ENCODE measurements at places on chromosomes 7 and 10.

DNA sequence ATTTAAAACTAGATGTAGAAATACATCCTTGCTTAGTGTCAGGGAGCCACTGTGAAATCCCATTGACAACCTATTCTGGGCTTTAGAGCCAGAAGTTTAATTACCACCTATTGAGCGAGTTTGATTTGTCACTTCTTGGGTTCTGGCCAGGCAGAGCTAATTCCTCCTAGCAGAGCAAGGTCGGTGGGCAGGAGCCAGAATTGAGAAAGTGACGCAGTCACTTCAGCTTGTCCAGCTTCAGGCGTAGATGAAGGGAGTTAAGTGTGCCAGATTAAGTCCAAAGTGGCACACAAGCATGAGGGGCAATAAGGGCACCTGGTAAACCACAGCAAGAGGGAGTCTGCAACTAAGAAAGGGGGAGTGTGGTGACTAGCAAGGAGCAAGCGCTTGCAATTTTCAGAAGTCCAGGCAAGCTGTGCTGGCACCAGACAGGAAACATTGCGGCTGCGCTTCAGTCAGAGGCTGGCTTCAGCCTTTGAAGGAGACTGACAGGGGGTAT, 119.4 kb downstream of the ST7 start:
- no peak for DNase-seq

- no peak for DNase-seq
These were observed 4.8 kb downstream of the BAMBI start for GRCh38 chr10:28681928-28682750.

DNA sequence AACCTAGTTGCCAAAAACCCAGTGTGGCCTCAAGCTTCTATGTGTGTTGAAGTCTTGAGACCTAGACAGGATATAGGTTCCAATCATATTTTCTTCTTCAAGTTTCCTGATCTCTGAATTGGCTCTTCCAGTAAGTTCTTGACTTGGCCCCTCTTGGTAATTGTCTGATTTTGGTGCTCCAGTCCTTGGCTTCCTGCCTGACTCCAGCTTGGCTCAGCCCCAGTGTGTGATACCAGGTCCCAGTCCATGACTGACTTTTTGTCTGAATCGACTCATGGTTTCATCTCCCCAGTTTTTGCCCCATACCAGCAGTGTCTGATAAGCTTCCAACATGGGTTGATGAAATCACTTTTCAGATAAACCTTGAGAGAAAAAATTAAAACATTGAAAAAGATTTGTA, 72.3 kb downstream of the FAS start:
- DNase-seq, result no peak

DNA sequence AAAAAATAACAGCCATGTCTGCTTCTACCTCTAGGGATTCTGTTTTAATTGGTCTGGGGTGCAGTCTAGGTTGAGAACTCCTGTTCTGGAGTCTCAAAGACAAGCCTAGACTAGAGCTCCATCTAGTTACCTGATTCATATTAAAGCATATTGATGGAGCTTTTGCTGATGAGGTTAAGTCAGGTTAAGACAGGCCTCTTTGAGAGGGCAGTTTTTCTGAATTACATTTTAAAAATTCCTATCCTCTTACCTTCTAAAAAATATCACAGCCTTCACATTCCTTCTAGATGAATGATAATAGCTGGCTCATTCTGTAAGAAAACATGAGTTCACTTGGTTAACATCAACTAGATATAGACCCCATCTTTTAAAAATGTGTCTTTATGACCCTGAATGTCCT, 28.9 kb downstream of the MGAM start:
- no peak for DNase-seq

- DNase-seq, result peak; percentile 28
These were observed 152.7 kb downstream of the SKIDA1 start for GRCh38 chr10:21372651-21373410.

GRCh38 chr10:73874267-73875138, at the start of gene CAMK2G:
Gene CAMK2G (minus strand): TSS chr10:73874555. CDS start chr10:73874461, 94 bp downstream.
- peak; percentile 71 for DNase-seq

DNA sequence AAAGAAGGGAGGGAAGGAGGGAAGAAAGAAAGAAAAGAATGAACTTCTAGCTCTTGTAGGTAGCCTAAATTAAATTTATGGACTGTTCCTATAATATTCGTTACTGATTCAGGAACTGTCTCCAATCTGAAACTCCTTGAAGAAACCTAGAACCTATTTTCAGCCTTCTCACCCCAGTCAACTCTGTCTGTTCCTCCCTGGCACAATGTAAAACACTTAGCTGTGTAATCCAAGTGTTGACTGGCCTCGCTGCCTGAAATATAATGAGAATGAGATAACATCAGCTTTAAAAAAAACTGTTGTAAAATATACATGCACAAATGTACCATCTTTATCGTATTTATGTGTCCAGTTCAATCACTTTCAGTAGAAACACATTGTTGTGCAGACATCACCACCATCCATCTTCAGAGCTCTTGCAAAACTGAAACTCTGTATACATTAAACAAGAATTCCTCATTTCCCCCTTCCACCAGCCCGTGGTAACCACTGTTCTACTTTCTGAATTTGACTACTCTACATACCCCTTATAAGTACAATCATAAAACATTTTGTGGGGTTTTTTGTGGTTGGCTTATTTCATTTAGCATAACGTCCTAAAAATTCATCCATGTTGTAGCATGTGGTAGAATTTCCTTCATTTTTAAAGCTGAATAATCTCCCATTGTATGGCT, 6.3 kb upstream of the C7orf33 start:
- DNase-seq, result no peak

GRCh38 chr7:121414436-121414835, 18.3 kb upstream of the FAM3C start:
- no peak for DNase-seq

DNA sequence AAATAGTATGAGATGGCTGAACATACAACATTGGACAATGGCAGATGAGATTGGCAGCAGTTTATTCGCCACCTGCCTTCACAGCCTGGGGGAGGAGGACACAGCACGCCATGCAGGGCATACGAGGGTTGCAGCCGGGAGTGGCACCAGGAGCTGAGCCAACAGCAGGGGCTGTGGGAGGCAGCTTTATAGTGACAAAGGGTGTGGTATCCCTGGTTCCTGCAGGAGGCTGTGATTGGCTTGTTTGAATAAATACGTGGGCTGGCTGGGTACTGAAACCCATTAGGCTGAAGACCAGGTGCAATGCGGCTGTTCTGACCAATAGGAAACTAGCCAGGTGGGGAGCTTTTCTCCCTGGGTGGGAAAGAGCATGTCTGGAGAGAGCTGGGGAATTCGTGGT, 68.9 kb upstream of the LEP start:
- no peak for DNase-seq

DNA sequence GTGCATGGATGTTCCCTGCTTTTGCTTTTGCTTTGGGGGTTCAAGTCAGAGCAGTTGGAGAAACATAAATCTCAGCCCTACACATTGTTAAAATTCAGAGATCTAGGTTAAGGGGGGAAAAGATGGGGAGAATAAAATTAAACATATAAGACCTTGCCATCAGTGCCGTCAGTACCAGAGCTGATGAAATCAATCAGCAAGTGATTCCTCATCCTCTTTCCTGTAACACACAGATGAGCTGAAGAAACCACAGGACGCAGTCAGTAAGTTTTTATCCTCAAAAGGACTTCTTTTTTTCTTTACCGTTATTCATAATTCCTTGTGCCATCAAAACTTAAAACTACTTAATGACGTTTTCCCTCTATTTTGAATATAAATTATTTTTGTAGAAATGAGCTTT, 5.9 kb downstream of the HECW1 start:
- DNase-seq, result no peak

- peak; percentile 48 for DNase-seq
These were observed 55.2 kb upstream of the FAM133B start for GRCh38 chr7:92645114-92646061.

DNA sequence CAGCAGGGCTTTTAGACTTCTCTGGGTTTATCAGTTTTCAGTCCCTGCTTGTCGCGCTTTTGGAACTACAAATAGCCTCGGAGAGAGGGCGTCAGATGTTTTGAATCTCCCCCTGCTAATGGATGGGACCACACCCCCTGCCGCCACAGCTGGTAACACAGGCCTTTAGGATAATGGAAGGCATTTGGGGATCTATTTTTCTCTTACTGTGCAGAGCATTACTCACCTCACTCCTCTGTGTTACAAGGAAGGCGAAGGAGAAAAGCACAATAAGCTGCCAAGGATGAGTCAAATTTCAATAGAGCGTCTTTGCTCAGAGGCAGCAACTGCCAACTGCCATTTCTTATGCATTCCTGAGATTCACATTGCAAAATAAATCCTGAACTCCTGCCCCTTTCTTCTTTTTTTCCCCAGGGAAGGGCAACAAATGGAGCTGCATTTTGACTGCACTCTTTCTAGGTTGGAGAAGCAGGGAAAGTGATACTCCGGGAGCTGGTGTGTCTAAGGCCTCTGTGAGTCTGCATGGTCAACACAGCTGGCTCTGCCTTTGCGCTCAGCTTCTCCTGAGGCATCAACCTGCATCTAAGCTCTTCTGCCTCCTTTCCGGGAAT, 31.5 kb upstream of the SMNDC1 start:
- no peak for DNase-seq

DNA sequence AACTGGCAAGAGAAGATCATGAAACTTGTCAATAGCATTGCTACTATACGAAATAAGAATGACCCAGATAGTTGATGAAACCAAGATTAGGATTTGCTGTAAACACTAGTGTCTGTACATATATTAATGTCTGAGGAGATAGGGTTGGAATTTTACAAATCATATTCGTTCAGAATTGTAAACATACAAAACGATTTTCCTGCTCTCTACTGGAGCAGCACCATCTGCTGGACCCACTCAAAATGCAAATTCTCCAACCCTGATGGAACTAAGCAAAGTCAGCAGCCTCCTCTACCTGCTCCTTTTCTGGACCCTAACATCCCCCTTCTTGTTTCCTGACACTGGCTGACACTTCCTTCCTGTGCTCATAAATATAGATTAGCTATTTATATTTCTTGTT, 29.4 kb upstream of the SGMS1 start:
- DNase-seq, result peak; percentile 48

GRCh38 chr10:62661143-62661542, 143.4 kb upstream of the ADO start:
- no peak for DNase-seq

GRCh38 chr7:132455378-132455777, 120.9 kb downstream of the PLXNA4 start:
- peak; percentile 26 for DNase-seq

DNA sequence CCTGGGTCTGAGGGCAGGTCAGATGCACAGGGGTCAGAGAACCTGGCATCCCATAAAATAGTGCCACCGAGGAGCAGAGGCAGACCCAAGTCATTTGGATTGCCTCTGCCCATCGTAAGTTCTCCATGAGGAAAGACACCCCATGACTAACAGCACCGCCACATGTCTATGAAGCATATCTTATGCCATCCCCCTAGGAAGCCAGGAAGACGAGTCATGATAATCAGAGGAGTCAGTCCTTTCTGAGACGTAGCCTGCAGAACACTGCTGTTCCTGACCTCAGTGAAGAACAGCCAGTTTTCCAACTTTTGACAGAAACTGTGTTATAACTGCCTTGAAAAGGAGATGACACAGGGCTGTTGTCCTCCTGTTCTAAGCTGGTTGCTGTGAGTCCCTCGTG, 51.2 kb downstream of the INSYN2A start:
- no peak for DNase-seq

DNA sequence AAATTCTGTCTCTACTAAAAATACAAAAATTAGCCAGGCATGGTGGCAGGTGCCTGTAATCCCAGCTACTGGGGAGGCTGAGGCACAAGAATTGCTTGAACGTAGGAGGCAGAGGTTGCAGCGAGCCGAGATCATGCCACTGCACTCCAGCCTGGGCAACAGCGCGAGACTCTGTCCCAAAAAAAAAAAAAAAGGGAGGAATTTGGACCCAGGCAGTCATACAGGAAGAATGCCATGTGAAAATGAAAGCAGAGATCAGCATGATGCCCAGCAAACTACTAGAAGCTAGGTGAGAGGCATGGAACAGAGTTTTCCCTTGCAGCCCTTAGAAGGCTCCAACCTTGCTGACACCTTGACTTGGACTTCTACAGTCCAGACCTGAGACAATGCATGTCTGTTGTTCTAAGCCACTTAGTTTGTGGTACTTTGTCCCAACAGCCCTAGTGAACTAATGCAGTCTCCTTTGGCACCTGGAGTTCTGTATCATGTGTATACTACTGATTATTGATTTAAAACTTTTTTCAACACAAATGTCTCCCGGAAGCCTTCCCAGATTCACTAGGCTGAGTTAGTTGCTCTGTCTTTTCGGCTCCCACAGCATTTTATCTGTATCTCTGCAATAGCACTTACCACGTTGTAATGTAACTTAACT, 10.2 kb upstream of the BAG3 start:
- DNase-seq, result no peak

- no peak for DNase-seq
These were observed 132.7 kb downstream of the ICA1 start for GRCh38 chr7:8129318-8129659.

GRCh38 chr7:24455813-24456525, 117.3 kb upstream of the PALS2 start:
- DNase-seq, result no peak

DNA sequence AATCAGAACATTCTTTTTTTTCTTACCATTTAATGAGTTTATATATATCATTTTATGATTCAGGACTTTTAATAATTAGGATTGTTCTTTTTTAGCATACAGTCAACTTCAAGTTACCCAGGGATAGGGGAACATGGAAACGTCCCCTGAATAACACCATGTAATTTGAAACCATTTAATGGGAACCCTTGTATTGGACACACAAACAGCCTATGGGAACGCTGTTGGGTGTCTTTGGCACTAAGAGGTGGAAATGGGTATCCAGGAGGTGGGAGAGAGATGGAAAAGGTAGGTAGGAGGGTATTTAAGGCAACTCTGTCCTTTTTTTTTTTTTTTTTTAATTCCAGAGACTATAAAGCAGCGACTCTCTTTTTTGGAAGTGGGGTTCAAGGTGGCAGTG, 2.6 kb downstream of the LUC7L2 start:
- no peak for DNase-seq

GRCh38 chr7:105623378-105623777, 42.1 kb upstream of the EFCAB10 start:
- no peak for DNase-seq

GRCh38 chr7:118259115-118259514, 34.6 kb downstream of the ANKRD7 start:
- no peak for DNase-seq

DNA sequence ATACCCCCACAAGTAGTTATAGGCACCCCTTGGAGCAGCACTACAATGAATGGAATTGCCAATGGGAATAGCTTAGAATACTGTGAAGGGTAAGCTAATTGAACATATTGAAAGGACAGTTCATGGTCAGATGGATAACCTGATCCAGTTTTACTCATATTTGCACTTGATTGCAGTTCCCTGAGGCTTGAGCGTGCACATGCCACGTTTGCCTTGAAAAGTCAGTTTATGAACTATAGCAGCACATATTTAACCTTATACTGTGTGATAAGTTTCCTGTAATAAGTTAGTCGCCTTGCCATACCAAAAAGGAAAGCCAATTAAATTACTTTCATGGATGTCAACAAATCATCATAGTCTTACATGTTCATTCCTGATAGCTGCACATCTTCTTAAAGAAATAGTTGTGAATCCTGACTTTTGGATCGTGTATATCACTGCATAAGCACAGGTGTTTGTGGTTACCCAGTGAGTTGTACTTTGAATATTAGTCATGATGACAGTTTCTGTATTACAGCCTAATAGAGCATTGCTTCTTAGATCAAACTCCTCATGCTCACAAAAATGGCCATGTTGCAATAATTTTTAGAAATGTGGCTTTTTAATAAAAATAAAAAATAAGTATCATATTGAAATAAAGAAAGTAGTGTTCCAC, 21.6 kb downstream of the DNTT start:
- DNase-seq, result no peak

- no peak for DNase-seq
These were observed 28.6 kb upstream of the TMEM178B start for GRCh38 chr7:141045126-141045841.

- DNase-seq, result no peak
These were observed 58.5 kb downstream of the PWWP2B start for GRCh38 chr10:132455441-132455971.
